Stimulated activated CD8-positive, alpha-beta memory T cell treated with anti-CD3 and anti-CD28 coated beads, Interleukin-15, amount 100 ng/mL, for 24 hours (primary cell): ENCODE measurements at places on chromosomes 4 and X.

DNA sequence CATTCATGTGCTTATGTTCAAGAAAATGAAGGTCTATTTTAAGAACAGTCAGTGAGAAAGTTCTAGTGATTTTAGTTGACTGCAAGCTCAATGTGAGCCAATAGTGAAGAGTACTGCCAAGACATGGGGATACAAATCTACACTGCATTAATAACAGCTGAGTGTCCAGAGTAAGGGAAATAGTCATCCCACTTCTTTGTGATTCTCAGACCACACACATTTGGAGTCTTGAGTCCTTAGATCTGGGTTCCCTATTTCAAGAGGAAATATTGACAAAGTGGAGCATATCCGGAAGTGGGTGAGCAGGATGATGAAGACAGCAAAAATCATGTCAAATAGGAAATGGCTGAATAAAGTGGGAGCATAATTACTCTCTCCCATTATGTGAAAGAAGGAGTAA, 171.1 kb downstream of the LARP7 start:
- no peak for DNase-seq

- no peak for DNase-seq
These were observed 171.0 kb downstream of the CPEB2 start for GRCh38 chr4:15173251-15173650.

DNA sequence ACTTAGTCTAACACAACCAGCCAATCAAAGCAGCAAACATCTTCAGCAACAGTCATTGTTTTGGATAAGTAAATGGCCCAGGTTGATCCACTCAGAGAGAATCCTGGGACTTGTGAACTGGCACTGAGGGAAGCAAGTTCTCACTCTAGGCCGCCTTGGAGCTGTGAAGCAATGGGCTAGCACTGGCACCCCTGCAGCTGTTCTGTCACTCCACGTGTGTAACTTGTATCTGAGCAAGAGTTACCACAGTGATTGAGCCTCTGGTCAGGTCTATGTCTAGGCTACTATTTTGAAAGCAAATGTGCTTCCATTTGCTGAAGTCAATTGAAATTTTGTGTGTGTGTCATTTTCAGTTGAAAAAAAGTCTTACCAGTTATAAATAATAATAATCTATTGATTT, 57.2 kb upstream of the HS3ST1 start:
- no peak for DNase-seq

- DNase-seq = no peak
These were observed 510.9 kb downstream of the PPP4R3C start for GRCh38 chrX:26952213-26952612.

DNA sequence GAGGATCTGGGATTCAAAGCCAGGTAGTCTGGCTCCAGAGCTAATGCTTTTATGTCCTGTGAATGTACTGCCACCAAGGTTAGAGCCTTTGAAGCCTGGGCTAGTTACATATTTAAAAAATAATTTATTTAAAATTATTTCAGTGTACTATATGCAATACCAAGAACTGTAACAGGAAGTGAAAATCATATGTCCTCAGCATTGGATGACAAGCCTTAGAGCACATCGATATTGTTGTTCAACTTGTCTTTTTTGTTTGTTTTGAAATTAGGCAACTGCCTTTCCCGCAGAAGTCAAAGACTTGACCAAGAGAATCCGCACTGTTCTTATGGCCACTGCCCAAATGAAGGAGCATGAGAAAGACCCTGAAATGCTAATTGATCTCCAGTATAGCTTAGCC, 73.1 kb upstream of the IL13RA1 start:
- no peak for DNase-seq

- DNase-seq = no peak
These were observed 116.3 kb upstream of the TMEM150C start for GRCh38 chr4:82678051-82678450.

DNA sequence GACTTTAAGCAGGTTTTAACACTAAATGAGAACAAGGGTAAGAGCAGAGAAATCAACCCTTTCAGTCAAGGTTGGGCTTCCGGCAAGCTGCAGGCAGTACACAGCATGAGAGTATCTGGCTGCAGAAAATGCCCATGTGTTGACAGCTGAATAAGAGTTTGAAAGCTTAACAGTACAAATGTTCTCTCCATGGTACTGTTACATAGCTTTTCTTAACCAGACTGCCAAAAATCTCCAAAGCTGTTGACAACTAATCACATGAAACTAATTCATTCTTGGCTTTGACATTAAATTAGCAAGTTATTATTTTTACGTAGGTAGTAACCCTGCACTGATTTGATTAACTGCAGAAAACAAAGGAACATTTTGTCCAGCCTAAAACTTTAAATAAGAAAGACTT, 153.5 kb downstream of the SLC10A7 start:
- no peak for DNase-seq

GRCh38 chr4:98546910-98547594, 111.4 kb downstream of the TSPAN5 start:
- DNase-seq = no peak

DNA sequence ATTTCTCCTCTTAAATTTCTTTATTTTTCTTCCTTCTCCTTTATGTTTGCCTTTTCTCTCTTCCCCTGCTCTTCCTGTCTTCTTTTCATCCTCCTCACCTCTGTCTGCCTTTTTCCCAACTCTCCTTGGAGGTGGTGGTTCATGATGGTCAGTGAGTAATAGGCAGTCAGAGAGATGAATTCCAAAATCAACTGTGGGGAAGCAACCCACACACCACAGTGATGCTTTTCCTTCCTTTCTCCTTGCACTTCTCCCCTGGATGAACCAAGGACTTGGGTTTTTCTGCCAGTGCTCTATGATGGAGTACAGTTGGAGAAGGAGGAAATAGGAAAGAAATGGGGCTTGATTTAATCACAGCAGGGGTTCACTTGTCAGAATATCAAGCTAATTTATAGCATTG, 153.8 kb downstream of the DCK start:
- DNase-seq = no peak

- no peak for DNase-seq
These were observed 48.0 kb downstream of the TMEM164 start for GRCh38 chrX:110050901-110051300.

GRCh38 chr4:174592256-174592984, 70.1 kb upstream of the HPGD start:
- no peak for DNase-seq

- no peak for DNase-seq
These were observed 168.0 kb downstream of the CDS1 start for GRCh38 chr4:84750960-84751283.

- no peak for DNase-seq
These were observed 175.9 kb downstream of the AFAP1 start for GRCh38 chr4:7763788-7764187.

DNA sequence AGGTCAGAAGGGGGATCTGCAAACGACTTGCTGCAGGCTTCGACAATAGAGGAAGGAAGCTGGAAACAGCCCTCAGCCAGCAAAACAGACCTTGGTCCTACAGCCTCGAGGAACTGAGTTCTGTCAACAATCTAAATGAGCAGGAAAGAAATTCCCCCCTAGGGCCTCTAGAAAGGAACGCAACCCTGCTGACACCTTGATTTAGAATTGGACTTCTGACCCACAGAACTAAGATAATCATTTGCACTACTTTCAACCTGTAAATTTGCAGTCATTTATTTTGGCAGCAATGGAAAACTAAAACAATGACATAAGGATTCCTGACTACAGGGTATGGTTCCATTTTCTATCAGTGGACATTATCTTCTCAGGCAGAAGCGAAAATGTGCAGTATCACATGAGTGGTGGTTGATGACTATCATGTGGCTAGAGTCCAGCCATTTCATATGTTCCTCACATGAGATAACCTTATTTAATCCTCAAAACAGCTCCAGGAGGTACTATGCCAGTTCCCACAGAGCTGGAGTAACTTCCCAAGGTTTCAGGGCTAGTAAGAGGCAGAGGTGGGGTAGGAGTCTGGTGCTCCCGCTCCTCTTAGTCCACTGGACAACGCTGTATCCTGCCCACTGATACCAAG, 61.6 kb downstream of the SAT1 start:
- DNase-seq = no peak

DNA sequence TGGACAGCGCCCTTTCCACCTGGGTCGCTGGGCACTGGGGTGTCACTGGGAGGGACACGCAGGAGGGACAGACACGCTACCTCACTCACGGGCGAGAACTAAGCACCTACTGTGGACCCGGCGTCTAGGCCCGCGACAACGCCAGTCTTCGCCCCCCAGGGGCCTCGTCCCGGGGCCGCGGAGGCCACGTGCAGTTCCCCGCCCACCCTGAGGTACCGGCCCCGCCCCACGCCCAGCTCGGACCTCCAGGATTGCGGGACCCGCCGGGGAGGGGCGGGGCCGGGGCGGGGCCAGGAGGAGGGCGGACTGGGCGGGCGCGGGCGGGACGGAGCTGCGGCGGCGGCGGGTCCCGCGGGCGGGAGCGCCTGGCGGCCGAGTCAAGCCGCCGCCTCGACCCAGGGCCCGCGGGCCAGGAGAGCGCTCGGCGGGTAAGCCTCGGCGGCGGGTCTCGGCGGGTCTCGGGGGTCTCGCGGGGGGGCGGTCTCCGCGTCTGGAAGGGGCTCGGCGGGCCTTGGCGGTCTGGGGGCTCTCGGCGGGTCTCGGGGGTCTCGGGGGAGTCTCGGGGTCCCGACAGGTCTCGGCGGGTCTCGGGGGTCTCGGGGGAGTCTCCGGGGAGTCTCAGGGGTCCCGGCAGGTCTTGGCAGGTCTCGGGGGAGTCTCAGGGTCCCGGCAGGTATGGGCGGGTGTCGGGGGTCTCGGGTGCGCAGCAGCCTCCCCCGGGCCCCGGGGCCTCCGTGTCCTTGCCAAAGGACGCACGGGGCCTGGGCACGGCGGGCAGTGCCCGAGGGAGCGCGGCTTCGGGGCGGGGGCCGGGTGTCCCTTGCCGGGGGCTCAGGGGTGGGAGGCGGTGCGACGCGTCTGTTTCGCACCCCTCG, at the start of gene SH3BP2:
TSS of gene SH3BP2 (plus strand) at position 375 of the 875 bp plus-strand sequence. CDS start 27,533 bp downstream, outside the sequence.
- DNase-seq = no peak

DNA sequence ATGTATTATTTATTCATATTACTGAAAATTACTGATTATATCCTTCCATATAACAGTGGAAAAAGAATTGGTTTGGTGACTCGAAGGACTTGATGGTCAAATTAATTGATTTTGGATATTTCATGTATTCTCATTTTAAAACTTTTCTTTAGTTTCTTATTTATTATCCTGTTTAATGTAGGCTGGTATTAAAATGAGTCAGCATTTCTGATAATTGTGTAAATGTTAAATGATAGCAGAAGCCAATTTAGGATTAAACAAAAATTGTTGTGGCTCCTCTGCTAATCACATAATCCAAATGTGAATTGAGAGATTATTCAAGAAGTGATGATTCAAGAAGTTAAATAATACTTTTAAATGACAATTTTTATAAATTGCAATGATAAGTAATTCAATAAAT, 38.7 kb downstream of the PDLIM5 start:
- no peak for DNase-seq

- no peak for DNase-seq
These were observed 33.4 kb downstream of the AFAP1 start for GRCh38 chr4:7906171-7906701.

DNA sequence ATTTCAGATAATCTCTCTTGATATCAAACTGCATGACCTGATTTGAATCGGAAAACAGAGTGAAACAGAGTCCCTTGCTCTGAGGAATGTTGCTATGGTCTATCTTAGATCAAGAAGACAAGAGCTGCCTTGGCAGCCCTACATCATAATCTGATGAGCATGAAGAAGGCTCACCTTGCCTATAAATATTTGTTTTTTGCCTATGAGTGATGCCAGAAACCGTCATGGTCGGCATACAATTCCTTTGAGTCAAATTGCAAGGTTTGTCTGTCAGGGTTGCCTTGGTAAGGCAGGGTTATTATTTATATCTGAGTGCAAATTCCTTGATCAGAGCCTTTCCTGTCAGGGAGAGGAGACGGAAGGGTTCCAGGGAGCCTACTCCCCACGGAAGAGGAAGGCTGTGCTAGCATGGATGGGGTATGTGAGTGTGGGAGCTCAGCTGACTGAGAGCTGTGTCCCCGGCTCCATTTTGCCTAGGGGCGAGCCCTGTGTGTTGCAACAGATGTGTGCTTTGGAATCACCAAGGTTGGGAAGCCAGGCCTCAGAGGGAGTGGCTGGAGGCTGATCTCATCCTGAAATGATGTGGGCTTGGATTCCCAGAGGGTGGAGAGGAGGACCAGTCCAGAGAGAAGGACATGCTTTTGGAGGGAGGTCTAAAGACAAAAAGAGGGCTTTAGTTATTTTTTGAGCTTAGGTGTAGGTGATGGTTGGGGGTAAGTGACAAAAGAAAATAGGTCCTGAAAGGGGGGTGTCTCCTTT, 43.6 kb downstream of the RTL9 start:
- DNase-seq = no peak

- DNase-seq = no peak
These were observed 312.4 kb upstream of the DIPK2B start for GRCh38 chrX:45513042-45513441.

- no peak for DNase-seq
These were observed 11.2 kb upstream of the BRS3 start for GRCh38 chrX:136476501-136476900.

GRCh38 chr4:6105311-6105911, 87.2 kb upstream of the C4orf50 start:
- no peak for DNase-seq

DNA sequence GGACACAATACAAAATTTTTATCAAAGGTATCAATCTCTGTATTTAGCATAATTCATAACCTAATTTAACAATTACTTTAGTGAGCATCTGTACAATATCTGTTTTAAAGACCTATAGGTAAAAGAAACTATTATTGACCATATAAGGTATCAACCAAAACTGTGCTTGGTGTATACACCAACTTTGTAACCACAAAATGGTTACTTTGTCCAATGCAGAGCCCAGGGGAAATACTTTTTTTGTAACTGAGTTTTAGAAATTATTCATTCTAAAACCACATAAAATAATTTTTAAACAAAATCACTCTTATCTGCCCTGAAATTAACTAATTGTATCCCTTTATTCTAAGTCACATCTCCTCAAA, 5.0 kb downstream of the CXXC4 start:
- no peak for DNase-seq

- DNase-seq = no peak
These were observed 13.0 kb downstream of the EXOC1 start for GRCh38 chr4:55866290-55866907.

GRCh38 chr4:101512416-101512815, 165.1 kb upstream of the PPP3CA start:
- DNase-seq = no peak

DNA sequence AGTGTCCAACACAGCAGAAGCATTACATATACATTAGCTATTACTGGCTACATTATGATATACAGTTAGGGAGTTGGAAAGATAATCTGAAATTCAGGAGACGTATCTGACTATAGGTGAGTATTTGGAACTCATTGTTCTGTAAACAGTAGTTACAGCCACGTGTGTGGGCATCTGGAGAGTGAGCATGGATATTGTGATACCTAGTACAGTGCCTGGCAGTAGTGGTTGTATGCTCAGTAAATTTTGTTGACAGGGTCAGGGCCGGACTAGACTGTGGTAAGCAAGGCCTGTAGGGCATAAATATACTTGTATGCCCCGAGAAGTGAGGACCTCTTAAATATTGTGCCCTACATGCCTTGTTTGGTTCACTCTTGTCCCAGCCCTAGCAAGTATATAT, 2.9 kb downstream of the F9 start:
- no peak for DNase-seq

GRCh38 chrX:130728208-130728607, 174.8 kb downstream of the ENOX2 start:
- DNase-seq = no peak

GRCh38 chrX:10169175-10169574, 12.4 kb downstream of the CLCN4 start:
- DNase-seq = no peak
